Psoas muscle (tissue), 8 donors: ENCODE measurements at places on chromosomes 5 and 9. TPM values are rescaled to one million over a fixed set of nuclear protein-coding genes. Genes with fewer than 3 reads are reported as not detected.

GRCh38 chr9:98786750-98787510, 9.4 kb downstream of the ANKS6 start:
- H3K27ac ChIP-seq: no peak overlapping the region
- no peaks in the 10 kb centered on the region for H3K27me3 ChIP-seq
- no peak overlapping the region for H3K4me3 ChIP-seq

DNA sequence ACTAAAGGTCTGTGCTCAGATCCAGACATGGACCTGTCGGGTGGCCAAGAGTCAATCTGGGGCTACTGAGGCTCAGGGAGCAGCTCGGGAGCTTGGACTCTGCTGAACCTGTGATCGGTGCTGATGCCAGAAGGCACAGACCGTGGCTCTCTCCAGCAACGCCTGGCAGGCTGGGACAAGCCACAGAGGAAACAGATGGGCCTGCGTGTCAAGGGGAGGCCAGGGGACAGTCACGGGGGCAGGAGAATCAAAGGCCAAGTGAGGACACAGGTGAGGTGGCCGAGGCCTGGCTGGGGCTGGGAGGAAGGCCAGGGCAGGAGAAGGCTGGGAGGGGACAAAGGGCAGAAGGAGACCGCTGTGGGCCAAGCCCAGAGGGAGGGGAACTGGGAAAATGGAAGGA, 43.4 kb downstream of the EPB41L4B start:
- H3K36me3 ChIP-seq: no peaks in the 10 kb centered on the region
- no peaks in the 10 kb centered on the region for H3K27me3 ChIP-seq

DNA sequence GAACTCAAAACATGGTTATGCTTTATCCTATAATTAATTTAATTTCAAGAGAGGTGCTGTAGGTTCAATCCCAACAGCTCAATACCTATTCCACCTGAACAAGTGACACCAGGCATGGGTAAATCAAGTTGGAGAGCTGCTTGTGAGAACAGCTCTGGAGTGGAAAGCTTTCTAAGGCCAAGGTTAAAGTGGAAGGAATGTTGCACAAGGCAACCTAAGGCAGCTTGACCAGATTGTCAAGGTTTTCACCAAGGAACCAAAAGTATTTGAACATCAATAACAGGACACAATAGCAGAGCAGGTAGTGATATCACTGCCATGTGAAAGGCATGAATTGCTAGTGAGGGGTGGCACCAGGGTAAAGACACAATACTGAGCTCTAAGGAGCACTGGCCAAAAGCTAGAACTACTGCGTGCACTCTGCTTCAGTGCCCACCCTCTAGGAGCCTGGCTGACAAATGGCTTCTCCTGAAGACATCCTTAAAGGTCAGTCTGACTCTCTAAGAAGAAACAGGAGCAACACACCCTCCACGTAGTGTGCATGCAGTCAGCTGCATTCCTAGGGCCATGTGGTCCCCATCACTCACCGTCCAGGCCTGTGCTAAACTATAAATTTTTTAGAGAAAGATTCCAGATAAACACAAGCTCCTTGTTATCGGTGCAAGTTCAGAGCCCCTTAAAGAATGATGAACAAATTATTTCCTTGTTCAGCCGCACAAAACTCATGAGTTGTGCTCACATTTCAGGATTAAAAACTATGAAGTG, 677.7 kb upstream of the KLF4 start:
- H3K4me1 ChIP-seq: no peaks in the 10 kb centered on the region
- DNase-seq: no peak
- H3K36me3 ChIP-seq: no peaks in the 10 kb centered on the region
- no peaks in the 10 kb centered on the region for H3K27me3 ChIP-seq
- no peak overlapping the region for H3K4me3 ChIP-seq

DNA sequence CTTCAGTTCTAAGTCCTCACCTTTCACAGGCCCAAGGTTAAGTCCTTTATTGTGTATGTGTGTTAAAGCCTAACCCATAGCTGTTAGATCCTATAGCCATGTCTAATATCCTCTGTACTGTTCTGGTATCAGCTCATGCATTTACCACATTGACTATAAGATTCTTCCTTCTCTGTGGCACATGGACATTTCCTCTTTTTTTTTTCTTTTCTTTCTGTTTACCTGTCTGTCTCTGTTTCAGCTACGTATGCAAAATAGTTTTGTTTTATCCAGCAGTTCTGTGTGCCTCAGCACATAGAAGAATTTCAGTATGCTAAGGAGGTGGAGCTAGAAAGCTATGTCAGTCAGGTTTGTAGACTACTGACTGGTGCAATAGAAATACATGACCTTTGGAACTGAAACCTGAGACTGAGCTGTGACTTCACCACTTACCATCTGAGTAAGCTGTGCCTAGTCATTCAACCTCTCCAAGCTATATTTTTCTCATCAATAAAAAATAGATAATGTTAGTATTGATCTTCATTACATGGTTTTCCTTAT, 155.6 kb upstream of the VLDLR start:
- no peak for DNase-seq
- H3K27ac ChIP-seq: no peak overlapping the region
- H3K4me1 ChIP-seq: peaks cover 8% of the 10 kb centered on the region
- H3K27me3 ChIP-seq: no peaks in the 10 kb centered on the region
- H3K36me3 ChIP-seq: no peaks in the 10 kb centered on the region

DNA sequence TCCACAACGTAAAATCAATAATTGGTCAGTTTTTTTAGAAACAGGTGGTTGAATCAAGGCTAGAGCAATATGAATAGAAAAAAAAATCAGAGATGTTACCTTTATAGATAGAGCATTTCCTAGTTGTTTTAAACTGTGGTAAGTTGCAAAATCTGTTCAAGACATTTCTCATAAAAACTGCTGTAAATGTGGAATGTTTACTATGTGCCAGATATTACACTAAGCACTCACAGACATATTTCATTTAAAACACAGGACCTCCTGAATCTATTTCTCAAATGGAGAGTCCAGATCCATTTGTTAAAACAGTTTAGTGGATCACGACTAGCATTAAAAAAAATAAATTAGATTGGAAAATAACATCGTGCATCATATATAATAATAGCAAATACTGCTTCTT, 570.0 kb upstream of the ZNF608 start:
- no peaks in the 10 kb centered on the region for H3K4me1 ChIP-seq
- no peaks in the 10 kb centered on the region for H3K36me3 ChIP-seq
- H3K4me3 ChIP-seq: no peak overlapping the region
- no peak overlapping the region for H3K27ac ChIP-seq
- DNase-seq: no peak

DNA sequence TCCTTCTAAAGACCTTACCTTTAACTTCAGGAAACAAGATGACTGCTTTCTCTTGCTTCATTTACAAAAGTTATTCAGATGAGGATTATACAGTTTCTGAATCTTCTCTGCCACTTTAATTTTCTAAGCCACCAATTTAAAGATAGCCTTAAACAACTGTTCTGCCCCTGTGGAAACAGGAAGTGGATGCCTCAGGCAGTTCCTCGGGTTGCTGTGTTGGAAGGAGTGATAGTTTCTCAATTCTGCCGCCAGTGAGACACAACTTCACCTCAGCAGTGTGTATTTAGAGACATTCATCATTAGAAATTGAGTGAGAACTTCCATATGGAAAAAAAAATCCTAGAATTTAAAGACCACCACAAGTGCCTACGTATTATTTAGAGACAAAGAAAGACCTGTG, 475.1 kb upstream of the WWC1 start:
- no peak overlapping the region for H3K4me3 ChIP-seq
- no peak overlapping the region for H3K27ac ChIP-seq
- H3K27me3 ChIP-seq: no peaks in the 10 kb centered on the region
- no peak for DNase-seq
- no peaks in the 10 kb centered on the region for H3K4me1 ChIP-seq

- peak overlapping the region; percentile 66 for H3K27ac ChIP-seq
- H3K27me3 ChIP-seq: no peaks in the 10 kb centered on the region
- no peaks in the 10 kb centered on the region for H3K36me3 ChIP-seq
- DNase-seq: no peak
- H3K4me3 ChIP-seq: no peak overlapping the region
These were observed 171.2 kb upstream of the ACTBL2 start for GRCh38 chr5:57653636-57654290.

GRCh38 chr5:110625376-110625999, 101.0 kb downstream of the TMEM232 start:
- no peak overlapping the region for H3K27ac ChIP-seq
- DNase-seq: no peak
- H3K4me1 ChIP-seq: no peaks in the 10 kb centered on the region

DNA sequence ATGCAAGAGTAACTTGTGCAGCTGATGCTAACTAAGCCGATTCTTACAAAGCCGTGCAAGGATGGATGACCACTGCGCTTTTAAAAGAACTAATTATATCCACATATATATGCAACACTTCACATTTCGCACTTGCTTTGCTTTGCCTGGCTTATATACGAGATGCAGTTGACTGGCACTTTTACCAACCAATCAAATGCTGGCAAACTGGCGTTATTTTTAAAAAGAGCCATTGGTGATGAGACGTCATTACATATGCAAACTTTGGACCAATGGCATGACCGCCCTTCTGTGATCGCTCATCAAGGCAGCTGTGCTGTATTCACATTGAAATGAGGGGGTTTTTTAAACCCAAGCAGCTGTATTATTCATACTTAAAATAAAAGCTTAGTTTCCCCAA, 1147.7 kb upstream of the WWC1 start:
- no peaks in the 10 kb centered on the region for H3K27me3 ChIP-seq
- no peaks in the 10 kb centered on the region for H3K36me3 ChIP-seq
- no peak for DNase-seq
- H3K27ac ChIP-seq: no peak overlapping the region
- H3K4me3 ChIP-seq: no peak overlapping the region

DNA sequence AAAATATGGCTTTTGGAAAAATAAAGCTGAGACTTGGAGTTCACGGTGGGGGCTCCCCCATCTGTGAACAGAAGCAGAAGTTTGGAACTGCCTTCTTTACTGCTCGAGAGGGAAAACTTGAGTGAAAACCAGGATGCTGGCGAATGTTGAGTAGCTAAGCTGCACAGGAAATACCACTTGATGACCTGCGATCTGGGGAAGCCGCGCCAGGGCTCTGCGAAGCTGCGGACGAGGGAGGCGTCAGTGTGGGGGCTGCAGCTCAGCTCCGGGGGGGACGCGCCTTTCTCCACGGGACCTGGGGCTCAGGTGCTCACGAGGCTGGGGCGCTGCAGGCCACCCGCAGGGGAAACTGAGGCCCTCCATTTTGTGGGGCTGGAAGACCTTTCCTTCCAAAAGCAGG, 62.3 kb downstream of the TENT4A start:
- H3K36me3 ChIP-seq: no peaks in the 10 kb centered on the region
- H3K4me1 ChIP-seq: peaks cover 4% of the 10 kb centered on the region
- H3K27me3 ChIP-seq: no peaks in the 10 kb centered on the region
- no peak for DNase-seq
- no peak overlapping the region for H3K27ac ChIP-seq
- H3K4me3 ChIP-seq: no peak overlapping the region

GRCh38 chr5:169772688-169773087, 135.6 kb downstream of the DOCK2 start:
- H3K36me3 ChIP-seq: no peaks in the 10 kb centered on the region
- H3K4me3 ChIP-seq: no peak overlapping the region
- H3K27ac ChIP-seq: no peak overlapping the region
- H3K4me1 ChIP-seq: no peaks in the 10 kb centered on the region
- H3K27me3 ChIP-seq: no peaks in the 10 kb centered on the region

DNA sequence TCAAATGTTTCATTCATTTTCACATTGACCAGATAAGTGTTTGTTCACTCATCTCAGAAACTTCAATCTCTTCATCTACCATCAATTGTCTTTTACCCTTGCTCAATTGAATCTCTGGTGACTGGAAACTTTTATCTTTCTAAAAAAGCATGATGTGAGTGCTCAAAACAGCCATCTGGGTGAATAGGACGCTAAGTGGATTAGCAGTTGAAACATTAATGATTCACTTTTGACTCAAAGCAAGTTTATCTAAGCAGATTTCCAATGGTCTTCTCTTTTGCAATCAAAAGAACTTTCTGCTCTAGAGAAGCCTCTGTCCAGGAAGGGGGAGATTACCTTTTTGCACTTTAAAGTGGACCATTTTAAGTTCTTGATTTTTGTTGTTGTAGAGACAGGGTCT, 22.2 kb downstream of the KLF4 start:
- no peak overlapping the region for H3K4me3 ChIP-seq
- no peak for DNase-seq
- no peaks in the 10 kb centered on the region for H3K27me3 ChIP-seq
- no peak overlapping the region for H3K27ac ChIP-seq
- peaks cover 5% of the 10 kb centered on the region for H3K4me1 ChIP-seq
- no peaks in the 10 kb centered on the region for H3K36me3 ChIP-seq

GRCh38 chr9:104775574-104775936, 11.6 kb downstream of the NIPSNAP3B start:
- H3K36me3 ChIP-seq: peaks cover 25% of the 10 kb centered on the region
- H3K4me1 ChIP-seq: peaks cover 52% of the 10 kb centered on the region
- peak overlapping the region; percentile 52 for H3K4me3 ChIP-seq
- H3K27ac ChIP-seq: peak overlapping the region; percentile 81
- no peaks in the 10 kb centered on the region for H3K27me3 ChIP-seq
- no peak for DNase-seq

STPG3 gene
- not detected for total RNA-seq

NCS1 gene
- total RNA-seq: 3.2 TPM

SLC27A6 gene
- total RNA-seq: 0.19 TPM

BARHL1 gene
- total RNA-seq: not detected
